Kidney capillary endothelial cell (primary cell): ENCODE measurements at places on chromosomes 3 and 15.

DNA sequence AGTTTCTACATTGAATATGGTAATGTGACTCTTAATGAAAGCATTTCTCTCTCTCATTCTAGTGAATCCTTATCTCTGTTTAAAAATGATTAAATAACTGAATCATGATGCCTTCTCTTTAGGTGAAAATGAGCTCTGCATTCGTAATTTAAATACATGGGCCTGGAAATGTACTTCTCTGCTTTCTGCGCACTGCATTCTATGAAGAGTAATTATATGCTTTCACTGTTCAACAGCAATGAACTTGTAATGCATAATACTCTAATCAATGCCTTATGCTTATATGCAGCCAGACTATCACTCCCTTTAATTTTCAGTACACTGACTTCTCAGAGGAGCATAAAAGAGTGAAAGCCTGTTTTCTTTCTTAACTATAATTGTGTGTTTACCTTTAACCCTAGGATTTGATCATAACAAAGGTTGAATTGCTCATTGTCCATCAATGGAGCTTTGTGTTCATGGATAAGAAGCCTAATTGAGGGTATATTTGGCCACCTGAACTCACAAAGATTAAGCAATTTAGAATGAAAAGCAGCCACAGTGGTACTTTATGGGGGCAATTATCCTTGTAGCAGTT, 330.8 kb upstream of the PDZRN3 start:
- DNase-seq = no peak

DNA sequence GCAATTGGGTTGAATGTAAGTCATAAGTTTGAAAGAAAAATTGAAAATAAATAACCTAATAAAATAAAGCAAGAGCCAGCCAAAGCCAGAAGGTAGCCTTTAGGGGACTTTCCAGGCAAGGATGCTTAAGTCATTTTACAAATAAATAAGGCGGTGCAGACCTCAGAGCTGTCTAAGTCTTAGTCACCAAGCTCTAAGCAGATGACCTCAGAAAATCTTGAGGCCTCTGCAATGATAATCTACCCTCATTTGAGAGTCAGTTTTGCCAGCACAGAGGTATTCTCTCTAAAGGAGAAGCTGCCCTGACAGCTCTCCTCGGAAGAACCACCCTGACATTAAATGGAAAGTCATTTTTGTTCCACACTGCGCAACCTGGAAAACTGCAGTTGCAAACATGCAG, 113.9 kb downstream of the OXNAD1 start:
- no peak for DNase-seq

GRCh38 chr3:101813817-101814440, 34.9 kb downstream of the NXPE3 start:
- peak; percentile 46 for DNase-seq

DNA sequence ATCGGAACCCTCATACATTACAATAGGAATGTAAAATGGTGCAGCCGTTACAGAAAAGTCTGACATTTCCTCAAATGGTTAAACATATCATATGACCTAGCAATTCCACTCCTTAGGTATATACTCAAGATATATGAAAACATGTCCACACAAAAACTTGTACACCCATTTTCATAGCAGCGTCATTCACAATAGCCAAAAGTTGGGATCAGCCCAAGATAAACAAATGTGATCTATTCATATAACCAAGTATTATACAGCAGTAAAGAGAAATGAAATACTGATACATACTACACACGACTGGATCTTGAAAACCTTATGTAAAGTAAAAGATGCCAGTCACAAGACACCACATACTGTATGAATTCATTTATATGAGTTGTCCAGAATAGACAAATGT, 102.4 kb downstream of the MSL2 start:
- no peak for DNase-seq

DNA sequence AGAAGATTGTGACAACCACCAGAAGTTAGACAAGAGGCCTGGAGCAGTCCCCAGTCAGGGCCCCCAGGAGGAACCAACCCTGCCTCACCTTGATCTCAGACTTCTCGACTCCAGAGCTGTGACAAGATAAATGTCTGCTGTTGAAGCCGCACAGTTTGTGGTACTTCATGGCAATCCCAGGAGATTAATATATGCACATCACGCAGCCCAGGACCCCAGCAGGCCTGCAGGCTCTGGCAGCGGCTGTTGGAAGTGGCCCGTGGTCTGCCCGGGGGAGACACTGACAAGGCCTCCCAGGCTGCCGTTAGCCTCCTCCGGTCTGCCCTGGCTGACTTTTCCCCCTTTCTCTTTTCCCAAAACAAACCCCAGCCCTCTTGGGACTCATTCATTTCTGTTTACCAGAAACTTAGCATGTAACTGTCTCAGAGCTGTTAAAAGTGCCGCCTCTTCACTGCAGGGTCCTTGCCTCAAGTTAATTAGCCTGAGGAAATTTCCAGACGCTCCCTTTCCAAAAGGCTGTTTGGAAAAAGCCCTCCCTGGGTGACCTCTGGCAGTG, 183.5 kb upstream of the LYSMD4 start:
- DNase-seq = no peak

DNA sequence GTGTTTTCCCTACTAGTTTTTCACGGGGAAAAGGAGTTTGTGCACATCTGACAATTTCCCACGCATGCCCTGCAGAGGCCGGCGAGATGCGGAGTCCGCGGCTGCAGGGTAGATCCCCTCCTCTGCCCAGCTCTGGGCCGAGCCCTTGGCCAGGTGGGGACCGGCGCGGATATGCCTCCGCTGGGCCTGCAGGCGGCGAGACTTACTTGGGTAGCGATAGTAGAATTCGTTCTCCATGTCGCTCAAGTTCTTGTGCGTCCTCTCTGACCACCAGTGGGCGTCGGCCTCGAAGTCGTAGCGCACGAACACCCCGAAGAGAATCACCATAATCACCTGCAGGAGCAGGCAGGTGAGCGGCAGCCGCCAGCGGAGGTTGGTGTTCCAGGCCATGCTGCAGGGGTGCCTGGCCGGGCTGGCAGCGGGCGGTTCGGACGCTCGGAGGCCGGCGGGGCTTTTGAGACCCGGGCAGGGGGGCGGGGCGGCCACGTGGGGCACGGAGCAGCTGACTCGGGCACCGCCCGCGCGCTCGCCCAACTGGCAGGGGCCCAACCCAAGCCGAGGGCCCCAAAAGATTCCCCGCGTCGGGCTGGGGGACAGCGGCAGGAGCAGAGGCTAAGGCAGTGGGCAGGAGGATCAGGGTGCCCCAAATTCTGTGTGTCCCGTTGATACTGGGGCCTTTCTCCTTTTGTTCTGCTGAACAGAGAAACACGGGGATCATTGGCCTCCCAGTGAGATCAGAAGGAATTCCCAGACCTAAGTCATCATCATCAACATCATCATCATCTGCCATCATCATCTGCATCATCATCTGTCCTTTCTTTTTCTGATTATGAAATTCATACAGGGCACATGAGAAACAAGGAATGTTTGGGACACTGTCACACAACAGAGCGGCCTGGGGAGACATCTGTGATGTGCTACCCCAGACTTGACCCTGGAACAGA, at the start of gene RHCG:
Gene RHCG (minus strand): TSS at position 429 of the 944 bp plus-strand sequence. CDS start 39 bp downstream, at position 390.
- no peak for DNase-seq

DNA sequence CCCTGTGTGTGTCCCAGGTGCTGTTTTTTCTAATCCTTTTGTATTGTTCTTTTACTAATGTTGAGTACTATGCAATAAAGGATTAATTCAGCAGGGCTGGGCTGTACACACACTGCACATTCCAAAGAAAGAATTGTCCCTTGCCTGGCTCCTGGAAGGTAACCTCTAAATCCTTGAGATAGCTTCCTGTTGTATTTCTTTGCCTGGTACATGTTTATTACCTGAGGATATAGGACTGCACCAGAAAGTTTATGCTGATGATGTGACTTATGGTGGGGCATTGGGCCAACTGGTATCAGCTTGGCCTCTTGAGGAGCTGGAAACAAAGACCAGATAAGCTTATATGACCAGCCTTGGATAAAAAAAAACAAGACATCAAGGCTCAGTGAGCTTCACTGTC, 26.6 kb upstream of the FAN1 start:
- DNase-seq = no peak

GRCh38 chr15:49339656-49340055, 83.4 kb upstream of the FGF7 start:
- DNase-seq = no peak

DNA sequence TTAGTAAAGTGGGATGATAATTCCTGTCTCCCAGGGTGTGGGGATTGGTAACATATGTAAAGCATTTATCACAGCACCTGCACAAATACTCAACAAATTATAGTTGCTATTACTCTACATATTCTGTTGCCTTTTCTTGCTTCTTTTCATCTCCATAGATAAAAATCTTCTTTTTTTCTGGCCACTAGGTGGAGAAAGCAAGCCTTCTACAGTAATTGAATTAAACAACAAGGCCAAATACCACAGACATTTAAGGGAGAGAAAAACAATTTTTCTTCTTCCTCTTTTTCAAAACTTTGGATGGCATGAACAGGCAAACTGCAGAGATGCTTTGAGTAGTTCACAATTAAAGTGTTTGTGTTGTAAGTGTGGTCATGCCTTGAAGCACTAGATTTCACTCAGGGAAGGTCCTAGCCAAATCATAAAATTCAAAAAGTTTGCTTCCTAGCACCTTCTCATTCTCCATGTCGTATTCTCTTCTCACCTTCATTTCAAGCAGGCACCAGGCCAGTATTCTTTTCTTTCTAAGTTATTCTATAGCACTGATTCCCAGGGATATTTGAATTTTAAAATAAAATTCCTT, 493.4 kb upstream of the TGFBR2 start:
- peak; percentile 54 for DNase-seq

GRCh38 chr15:50353251-50353974, 1.6 kb downstream of the GABPB1 start:
- peak; percentile 65 for DNase-seq

- DNase-seq = no peak
Observed at GRCh38 chr3:98530676-98531075, 1.1 kb upstream of the GPR15 start.
